ENCODE measurements at places on chromosomes 7 and 10. TPM values are rescaled to one million over a fixed set of nuclear protein-coding genes. Genes with fewer than 3 reads are reported as not detected.
A peak's percentile ranks its signal among the peaks of the same experiment; 100 is the strongest.

The PTN gene
- total RNA-seq = 20.1 TPM

GRCh38 chr7:149459540-149460452 lies 1.1 kb downstream of the ZNF777 start:
- peak overlapping the region; percentile 55 for H3K4me3 ChIP-seq
- no peak overlapping the region for H3K27ac ChIP-seq
- peak; percentile 43 for DNase-seq
- H3K4me1 ChIP-seq = 0 out of 2 replicates have a peak, but pooled peaks cover 3% of the 10 kb centered on the region
- H3K27me3 ChIP-seq = peaks cover 65% of the 10 kb centered on the region

The SVIL gene
- 7.8 TPM for total RNA-seq

The TMUB1 gene
- total RNA-seq = 37.1 TPM

The GLI3 gene
- 17.0 TPM for total RNA-seq

GRCh38 chr7:128275681-128276080 lies 34.6 kb downstream of the LEP start:
- H3K4me3 ChIP-seq = no peak overlapping the region
- no peak for DNase-seq
- peaks cover 28% of the 10 kb centered on the region for H3K4me1 ChIP-seq
- peaks cover 18% of the 10 kb centered on the region for H3K27me3 ChIP-seq

The PLAC9 gene
- 0.89 TPM for total RNA-seq

The GJD4 gene
- total RNA-seq = not detected

- peaks cover 28% of the 10 kb centered on the region for H3K4me1 ChIP-seq
- H3K27ac ChIP-seq = no peak within 1 kb of the TSS
- H3K4me3 ChIP-seq = peak within 1 kb of the TSS; percentile 63
- peak; percentile 85 for DNase-seq
- H3K27me3 ChIP-seq = peaks cover 60% of the 10 kb centered on the region
Measured at GRCh38 chr7:54541669-54542625, at the start of gene VSTM2A. VSTM2A (plus strand) TSS chr7:54542375; CDS start chr7:54542731, 356 bp downstream.

The CPA2 gene
- not detected for total RNA-seq

- H3K4me3 ChIP-seq = no peak overlapping the region
- H3K36me3 ChIP-seq = no peaks in the 10 kb centered on the region
- no peak for DNase-seq
- H3K27ac ChIP-seq = no peak overlapping the region
Measured at GRCh38 chr7:151871904-151872303, 5.0 kb downstream of the PRKAG2 start.

The ZNF655 gene
- 55.8 TPM for total RNA-seq
